Left colon (tissue), 2 donors: ENCODE measurements at places on chromosomes 4 and X. TPM values are rescaled to one million over a fixed set of nuclear protein-coding genes. Genes with fewer than 3 reads are reported as not detected.

DNA sequence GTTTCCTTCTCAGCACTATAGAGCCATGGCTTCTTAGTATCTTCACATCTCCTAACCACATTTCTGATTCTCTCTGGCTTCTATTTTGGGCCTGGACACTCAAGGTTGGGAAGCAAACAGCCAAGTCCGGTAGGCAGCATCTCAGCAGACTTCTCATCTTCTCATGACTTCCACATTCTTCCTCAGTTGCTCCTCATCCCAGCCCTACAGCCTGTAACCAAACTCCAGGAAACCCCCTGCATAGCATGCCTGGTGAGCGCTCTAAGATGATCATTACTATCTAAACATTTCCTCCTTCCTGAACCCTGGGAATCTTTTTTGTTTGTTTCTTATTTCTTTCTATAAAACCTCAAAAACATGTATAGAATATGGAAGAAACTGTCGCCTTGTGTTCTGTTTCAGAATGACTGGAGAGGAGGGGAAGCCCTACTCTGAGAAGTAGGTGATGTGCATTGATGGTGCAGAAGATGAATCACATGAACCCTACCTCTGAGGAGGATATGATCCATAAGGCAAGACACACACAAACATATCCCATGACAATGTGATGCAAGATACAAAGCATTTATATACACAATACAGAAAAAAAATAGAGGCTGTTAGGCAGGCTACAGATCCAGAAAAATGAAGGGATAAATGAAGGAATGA is 219.8 kb upstream of the GYPA start:
- DNase-seq, result no peak

GRCh38 chrX:135477576-135477975 is 42.9 kb upstream of the INTS6L start:
- peak; percentile 52 for DNase-seq

DNA sequence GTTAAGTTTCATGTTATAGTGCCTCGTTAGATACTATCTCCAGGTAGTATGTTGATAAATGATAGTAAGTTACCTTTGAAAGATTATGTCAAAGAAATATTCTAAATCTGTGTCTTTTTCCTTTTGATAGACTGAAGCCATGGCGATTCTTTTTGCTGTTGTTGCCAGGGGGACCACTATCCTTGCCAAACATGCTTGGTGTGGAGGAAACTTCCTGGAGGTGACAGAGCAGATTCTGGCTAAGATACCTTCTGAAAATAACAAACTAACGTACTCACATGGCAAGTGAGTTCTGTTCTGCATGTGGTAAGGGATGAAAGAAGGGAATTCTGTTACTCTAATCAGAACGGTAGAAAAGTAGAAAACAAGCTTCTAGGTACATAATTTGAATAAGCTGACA is 8.2 kb downstream of the VAMP7 start:
- no peak for DNase-seq

DNA sequence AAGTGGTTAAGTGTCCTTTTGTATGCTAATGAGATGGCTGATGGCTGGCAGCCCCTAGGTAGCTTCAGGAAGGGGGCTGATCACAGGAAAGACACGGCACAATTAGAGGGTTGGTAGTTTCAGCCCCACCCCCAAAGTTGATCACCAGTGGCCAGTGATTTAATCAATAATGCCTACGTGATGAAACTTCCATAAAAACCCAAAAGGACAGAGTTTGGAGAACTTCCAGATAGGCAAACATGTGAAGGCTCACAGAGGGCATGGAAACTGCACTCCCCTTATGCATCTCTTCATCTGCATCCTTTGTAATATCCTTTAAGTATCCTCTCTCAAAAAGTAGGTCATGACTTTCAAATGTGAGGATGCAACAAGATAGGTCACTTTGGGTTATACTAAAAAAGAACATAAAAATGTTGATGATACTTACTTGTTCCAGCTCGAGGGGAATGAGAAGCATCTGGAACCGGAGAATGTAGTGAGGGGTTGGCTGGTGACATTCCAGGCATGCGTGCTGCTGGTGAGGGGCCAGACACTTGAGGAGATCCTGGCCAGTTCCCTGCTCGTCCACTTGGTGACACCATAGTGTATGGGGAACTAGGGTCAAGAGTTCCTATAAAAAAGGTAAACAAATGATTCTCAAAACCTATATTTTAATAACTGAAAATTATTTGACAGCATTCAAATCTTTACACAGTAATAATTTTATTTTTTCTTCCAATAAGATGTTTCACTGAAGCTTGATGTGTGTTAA is 16.7 kb upstream of the CXorf38 start:
- DNase-seq, result no peak

The GRK4 gene
- 3.9 TPM for total RNA-seq

GRCh38 chr4:134632056-134632455 is 430.5 kb upstream of the PABPC4L start:
- no peak for DNase-seq

The SAP30 gene
- 7.6 TPM for total RNA-seq

DNA sequence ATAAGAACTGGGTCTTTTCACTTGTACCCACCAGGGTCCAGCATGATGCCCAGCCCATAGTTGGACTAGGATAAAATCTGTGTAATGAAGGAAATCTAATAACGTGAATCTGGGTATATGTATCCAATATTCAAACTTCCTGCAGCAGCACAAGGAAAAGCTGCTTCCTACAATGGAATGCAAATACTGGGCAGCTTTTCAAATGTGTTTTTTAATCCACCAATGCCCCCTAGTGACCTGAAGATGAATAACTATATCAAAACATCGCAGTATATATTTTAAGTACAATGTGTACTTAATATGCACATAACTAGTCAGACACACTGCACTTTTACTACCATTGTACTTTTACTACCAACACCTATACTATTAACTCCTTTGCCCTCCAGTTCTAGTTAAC is 5.3 kb downstream of the APOO start:
- no peak for DNase-seq

The GCNA gene
- 1.2 TPM for total RNA-seq

- DNase-seq, result no peak
Measured at GRCh38 chr4:13464543-13464942, 19.6 kb downstream of the RAB28 start.
